HS-5 (cell line): ENCODE measurements at places on chromosomes 4 and X.

DNA sequence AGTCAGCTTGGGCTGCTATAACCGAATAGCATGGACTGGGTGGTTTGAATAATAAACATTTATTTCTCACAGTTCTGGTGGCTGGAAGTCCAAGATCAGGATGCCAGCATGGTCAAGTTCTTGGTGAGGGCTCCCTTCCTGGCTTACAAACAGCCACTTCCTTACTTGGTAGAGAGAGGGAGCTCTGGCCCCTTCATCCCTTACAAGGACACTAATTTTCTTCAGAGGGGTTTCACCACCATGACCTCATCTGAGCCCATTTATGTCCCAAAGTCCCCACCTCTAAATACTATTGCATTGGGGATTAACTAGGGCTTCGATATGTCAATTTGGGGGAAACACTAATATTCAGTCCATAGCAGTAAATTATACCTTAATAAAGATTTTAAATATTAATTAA lies 61.8 kb downstream of the CLNK start:
- DNase-seq: no peak

- no peak for DNase-seq
These were observed 223.6 kb downstream of the PALLD start for GRCh38 chr4:168720396-168720900.

DNA sequence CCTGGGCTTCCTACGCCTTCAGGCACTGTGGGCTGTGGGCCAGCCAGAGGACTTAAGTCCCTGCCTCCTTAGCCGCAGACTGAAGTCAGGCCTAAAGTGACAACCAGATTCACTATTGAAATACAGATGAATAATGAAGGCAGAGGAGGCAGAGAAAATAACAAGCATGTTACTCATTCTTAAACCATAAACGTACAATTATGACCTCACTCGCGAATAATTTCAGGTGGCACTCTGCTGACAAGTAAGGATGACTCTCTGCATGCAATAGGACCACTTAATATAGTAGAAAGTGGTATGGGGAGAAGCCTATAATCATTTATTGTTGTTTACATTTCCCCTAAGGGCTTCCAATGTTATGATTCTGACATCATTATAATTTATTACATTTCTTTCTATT lies 409.2 kb upstream of the FGF13 start:
- DNase-seq: peak; percentile 16

- no peak for DNase-seq
These were observed 90.0 kb upstream of the EXOC1L start for GRCh38 chr4:55729351-55730279.

DNA sequence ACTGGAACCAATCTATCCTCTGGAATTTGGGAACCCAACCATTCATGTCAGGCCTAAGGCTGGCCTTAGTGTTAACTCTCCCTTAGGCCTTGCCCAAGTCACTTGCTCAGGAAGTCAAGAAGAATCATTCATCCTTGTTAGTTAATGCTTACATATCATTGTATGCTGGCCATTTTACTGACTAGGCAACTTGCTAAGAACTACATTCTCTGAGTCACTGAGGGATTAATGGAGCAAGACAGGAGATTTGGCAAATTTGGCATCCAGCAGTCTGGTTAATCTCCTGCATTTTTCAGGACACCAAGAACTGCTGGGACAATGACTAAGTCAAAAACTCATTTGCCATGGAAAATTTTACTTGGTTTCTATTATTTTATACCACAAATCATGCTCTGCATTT lies 115.8 kb upstream of the DDIT4L start:
- no peak for DNase-seq

DNA sequence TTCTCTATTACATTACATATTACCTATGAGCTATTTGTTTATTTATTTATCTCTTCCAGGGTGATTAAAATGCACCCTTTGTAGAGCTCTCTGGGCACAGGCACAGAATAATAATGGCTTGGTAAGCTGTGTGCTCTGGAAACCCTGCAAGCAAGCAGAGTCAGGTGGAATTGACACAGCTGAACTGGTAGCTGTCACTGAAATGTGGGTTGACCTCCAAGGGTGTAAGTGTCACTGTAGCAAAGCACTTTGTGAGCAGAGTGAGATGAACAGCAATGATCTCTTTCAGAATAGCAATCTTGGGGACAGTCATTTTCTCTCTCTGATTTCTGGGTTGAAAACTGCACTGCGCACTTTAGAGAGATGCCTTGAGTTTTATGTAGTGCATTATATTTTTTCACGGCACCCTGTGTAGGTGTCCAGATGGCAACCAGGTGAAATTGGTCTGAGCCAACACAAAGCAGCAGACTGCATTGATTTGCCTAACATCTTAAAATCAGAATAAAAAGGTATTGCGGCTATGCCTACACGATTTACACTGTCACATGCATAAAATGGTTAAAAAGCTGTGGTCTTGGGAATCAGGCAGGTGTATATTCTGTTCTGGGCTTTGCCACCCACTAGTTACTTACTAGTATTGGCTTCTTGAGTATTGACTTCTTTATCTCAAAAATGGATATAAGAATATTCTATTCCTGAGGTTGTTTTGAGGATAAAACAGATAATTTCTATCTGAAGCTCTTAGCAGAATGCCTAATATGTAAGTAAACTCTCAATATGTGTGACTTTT lies 450.3 kb downstream of the RAPGEF2 start:
- no peak for DNase-seq
